ENCODE measurements at places on chromosomes 5 and 9.
A peak's percentile ranks its signal among the peaks of the same experiment; 100 is the strongest.

- no peak for DNase-seq
Measured at GRCh38 chr5:138789771-138790242, 36.6 kb downstream of the CTNNA1 start.

DNA sequence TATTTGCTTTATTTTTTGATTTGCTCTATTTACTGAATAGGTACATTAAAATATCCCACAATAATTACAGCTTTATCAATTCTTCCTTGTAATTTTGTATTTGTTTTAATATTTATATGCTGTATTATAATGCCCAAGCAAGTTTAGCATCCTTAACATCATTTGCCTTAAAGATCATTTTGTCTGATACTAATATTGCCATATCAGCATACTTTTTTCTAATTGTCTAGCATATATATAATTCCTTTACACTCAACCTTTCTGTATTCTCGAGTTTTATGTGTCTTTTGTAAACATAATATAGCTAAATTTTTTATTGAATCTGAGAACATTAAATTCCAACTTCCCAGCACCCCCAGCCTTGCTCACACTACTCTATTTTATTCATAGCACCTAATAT is 64.7 kb downstream of the P4HA2 start:
- DNase-seq: no peak

- DNase-seq: no peak
Measured at GRCh38 chr9:33220681-33221567, 19.0 kb upstream of the SPINK4 start.

- DNase-seq: no peak
Measured at GRCh38 chr5:166505067-166505466, 1786.4 kb upstream of the WWC1 start.

- DNase-seq: no peak
Measured at GRCh38 chr9:113636165-113636564, 172.6 kb downstream of the RGS3 start.

DNA sequence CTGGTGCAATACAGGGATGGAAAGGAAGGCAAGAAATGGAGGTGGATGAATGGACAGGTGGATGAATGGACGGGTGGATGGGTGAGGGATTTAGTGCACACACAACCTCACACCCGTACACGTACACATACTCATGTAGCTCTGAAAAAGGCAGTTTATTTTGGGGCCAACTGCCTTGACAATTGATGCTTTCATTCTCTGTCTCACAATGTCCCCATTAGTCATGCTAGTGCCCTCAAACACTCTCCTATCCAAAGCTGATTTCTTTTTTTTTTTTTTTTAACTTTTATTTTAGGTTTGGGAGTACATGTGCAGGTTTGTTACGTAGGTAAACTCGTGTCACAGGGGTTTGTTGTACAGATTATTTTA is 495.0 kb downstream of the DMAC1 start:
- DNase-seq: no peak

- no peak for DNase-seq
Measured at GRCh38 chr9:136394312-136395019, 5.5 kb downstream of the SNAPC4 start.

DNA sequence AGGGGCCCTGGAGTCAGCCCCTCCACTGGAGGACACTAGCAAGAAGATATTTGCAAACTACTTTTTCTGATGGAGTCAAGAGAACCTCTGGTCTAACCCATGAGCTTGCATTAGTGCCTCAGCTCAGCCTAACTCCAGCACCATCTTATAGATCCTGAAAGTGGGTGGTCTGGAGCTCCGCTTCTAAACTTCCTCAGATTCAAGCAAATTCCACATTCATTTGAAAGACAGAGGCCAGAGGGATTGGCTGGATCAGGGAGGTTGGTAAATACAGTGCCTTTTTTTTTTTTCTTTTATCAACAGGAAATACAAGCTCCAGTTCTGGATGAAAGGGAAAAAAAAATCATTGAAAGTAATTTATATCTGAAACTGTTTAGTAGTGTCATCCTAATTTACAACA is 99.9 kb downstream of the ENC1 start:
- DNase-seq: no peak

DNA sequence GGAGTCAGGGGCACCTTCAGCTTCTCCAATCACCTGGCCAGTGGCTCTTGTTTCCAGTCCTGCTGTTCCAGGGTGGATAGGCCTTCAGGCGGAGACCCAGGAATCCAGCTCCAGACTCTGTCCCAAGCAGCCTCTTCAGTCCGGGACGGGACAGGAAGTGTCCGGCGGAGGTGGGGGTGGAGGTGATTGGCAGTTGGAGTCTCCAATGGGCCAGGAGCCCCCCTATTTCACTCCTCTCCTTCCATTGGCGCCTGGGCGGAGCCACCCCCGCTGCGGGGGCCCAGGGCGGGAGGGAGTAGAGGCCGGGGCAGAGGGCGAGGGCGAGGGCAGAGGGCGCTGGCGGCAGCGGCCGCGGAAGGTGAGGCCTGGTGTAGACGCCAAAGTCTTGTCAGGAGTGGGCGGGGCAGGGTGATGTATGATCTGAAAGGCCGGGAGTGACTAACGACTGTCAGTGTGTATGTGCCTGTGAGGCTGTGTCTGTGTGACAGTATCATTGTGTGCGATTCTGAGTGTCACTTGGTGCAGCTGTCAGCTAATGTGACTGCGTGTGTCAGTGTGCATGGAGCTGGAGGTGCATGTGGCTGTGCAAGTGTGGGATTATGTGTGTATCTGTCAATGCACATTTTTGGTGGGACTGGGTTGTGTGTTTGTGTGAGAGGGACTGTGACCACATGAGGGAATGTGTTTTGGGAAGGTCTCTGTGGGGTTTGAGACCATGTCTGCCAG is at the start of gene IL11RA:
IL11RA (plus strand) TSS at position 310 of the 726 bp plus-strand sequence. CDS start 3,033 bp downstream, outside the sequence.
- no peak for DNase-seq

DNA sequence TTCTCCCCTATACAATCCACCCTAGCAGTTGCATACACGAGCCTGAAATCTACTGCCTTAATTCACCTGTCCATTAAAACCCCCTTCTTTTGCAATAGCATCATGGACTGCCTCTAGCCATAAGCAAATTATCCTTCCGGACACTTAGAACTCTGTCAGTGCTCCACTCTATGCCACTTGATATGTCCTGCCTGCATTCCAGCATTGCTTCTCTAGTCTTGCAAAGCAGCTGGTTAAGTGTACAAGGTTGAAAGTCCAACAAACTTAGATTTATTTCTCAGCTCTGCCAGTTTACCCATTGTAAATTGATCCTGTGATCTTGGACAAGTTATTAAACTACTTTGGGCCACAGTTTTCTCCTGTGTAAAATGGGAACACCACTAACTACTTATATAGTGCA is 197.9 kb downstream of the EPB41L4A start:
- DNase-seq: no peak

DNA sequence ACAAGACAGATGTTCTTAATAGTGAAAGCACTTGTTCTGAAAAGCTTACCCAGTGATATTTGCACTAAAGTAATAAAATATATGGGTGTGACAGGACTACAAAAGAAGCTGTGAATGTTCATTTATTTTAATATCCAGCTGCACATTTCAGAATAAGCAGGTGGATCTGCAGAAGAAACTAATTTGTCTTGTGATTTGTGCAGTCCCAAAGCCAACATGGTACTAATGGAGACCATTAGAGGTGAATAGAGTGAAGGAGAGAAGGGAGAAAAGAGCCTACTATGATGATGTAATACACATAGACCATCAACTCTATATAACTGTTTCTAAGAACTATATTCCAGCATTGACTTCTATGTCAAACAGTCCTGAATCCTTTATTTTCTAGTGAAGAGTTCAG is 362.8 kb downstream of the ISL1 start:
- no peak for DNase-seq

- DNase-seq: no peak
Measured at GRCh38 chr5:41264019-41264418, 50.7 kb upstream of the C6 start.

GRCh38 chr9:86942281-86943200 is 4.8 kb downstream of the GAS1 start:
- DNase-seq: no peak

DNA sequence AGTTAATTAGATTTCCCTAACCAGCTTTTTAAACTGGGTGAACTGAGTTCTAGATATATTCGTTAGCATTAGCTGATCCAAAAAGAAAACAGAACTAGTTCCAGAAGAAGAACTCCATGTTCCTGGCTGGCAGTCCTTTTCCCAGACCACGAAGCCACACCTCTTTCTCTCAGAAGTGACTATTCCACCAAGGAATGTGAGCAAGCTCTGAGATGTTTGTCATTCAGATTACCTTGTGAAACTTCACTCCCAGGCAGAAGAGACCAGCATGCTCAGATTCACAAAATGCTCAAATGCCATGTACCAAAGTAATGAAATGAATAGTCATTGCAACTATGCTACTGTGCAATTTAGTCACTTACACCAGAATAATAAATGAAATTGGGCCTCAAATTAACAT is 4.4 kb upstream of the SSBP2 start:
- DNase-seq: no peak

DNA sequence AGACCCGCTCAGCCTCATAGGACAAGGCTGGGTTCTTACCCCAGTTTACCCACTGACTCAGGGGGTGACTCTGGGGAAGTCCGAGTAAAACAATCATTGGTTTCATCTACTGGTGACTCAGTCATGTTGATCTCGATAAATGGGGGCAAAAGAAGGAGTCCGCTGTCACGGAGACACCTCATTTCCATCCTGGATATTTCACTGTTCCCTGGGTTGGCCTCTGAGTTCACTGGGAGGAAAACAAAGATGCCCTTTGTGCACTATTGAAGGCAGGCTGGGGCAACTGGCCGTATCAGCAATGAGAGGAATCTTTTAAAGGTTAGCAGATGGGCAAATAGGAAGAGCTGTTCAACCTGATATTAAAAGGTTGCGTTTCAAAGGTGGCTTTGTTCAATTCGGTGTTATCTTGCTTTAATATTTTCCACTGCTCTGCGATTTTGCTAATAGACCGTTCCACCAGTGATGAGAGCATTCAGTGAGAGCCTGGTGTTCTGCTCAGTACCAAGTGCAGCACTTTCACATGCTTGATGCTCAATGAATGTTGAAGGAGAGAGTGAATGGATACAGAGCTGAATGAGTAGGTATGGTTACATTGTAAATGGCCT is 110.2 kb upstream of the EGFLAM start:
- DNase-seq: no peak

GRCh38 chr9:136545965-136546696 is at the start of gene NOTCH1:
Gene NOTCH1 (minus strand): TSS chr9:136546048. CDS start chr9:136545786, 262 bp downstream.
- peak; percentile 76 for DNase-seq

DNA sequence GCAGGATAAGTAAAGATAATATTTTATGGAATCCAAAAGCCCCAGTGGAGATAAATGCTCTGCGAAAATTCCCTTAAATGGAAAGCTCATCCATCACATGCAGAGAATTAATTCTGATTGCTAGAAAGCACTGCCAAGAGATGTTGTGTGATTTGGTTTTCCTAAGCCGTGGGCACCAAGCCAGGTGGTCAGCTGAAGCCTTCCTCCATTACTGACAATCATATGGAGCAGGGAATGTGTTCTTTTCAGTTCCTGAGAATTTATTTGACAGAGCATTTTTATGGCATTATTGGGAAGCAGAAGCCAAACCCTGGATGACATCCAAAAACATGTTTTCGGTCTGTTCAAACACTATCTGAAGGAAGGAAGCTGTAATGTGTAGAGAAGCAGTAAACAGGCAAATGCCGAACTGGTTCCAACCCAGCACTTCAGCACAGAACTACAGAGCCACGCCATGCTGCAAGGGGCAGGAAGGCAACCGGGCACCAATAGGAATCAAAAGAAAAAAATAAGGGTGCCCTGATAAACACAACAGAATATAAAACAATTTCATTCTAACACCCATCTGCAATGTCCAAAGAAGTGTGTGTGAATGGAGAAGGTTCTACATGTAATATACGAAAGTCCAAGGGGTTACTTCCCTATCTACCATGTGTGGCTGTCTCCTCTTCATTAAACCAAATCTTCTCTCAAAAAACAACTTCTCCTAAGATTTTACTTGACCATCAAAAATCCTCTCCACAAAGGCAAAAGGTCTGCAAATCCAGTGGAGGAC is 12.3 kb downstream of the ARSB start:
- no peak for DNase-seq

DNA sequence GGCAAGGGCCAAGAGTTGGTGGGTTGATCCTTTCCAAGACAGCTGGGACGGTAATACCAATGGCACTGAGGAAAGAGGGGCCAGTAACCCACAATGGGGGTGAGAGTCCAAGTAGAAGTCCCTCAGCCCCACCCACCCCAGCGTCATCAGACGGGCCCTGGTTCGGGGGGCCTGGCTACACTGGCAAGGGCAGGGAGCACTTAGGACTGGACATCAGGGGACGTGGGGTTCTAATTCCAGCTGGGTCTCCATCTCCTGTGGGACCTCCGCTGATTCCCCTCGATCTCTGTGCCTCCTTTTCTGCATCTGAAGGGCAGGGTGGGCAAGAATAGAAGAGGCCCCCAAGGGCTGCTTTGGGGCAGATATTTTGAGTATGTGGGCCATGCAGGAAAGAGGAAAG is 53.5 kb upstream of the FCN1 start:
- no peak for DNase-seq

DNA sequence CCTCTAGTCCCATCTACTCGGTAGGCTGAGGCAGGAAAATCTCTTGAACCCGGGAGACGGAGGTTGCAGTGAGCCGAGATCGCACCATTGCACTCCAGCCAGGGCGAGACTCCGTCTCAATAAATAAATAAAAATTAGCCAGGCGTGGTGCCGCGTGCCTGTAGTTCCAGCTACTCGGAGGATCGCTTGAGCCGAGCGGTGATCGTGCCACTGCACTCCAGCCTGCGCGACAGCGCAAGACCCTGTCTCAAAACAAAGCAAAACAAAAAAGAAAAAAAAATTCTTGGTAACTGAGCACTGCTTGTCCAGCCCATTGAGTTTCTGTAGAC is 710 bp upstream of the WDR55 start:
- no peak for DNase-seq

GRCh38 chr5:67182301-67182790 is 14.3 kb downstream of the CD180 start:
- no peak for DNase-seq

DNA sequence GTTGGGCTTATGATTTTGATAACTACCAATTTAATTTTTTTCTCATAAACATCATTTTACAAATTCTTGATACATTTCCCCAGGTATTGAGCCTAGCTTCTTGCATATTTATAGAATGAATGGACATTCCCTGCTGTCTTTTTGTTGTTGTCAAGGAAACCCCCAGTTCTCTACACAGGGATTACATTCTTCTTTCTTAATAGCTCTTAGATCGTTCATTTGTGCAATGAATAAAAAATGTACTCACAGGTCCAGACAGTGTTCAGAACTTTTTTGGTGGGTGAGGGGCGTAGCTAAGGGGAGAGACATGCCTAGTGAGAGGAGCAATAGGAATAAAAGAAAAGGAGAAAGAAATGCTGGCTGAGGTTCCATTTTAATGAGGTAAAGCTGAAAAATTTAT is 58.6 kb downstream of the VCAN start:
- no peak for DNase-seq

- DNase-seq: no peak
Measured at GRCh38 chr9:87883990-87884389, 1.3 kb downstream of the SPATA31E1 start.

GRCh38 chr5:66452109-66452508 is 144.1 kb upstream of the MAST4 start:
- DNase-seq: no peak

GRCh38 chr5:109852371-109853155 is 162.8 kb downstream of the MAN2A1 start:
- DNase-seq: no peak

- DNase-seq: no peak
Measured at GRCh38 chr5:133944263-133945185, 23.9 kb downstream of the C5orf15 start.

GRCh38 chr9:89743573-89744254 is 138.9 kb downstream of the GADD45G start:
- no peak for DNase-seq

All from activated CD4-positive, CD25-positive, alpha-beta regulatory T cell (primary cell).